ENCODE measurements at places on chromosomes 12 and 14.

DNA sequence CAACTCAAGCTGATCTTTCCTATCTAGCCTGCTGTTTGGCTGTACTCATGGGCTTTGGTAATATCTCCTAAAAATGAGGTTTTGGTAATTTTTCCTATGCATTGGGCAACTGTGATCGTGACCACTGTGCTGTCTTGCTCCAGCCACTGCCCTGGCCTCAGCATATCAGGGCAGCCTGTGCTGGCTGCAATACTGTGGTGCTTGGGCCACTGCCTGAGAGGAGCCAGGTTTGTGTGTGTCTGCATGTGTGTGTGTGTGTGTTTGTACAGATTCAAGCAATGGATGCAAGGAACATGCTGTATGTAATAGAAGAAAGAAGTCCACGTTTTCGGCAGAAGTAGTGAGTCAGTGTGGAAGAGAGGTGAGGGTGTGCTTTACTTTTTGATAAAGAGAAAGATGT, 13.0 kb downstream of the ERG28 start:
- DNase-seq: no peak

- no peak for DNase-seq
Measured at GRCh38 chr14:81023095-81023710, 67.8 kb downstream of the TSHR start.

GRCh38 chr12:15472036-15472435, 149.7 kb downstream of the PTPRO start:
- DNase-seq: no peak

GRCh38 chr14:80946187-80946586, 4.6 kb upstream of the CEP128 start:
- no peak for DNase-seq

DNA sequence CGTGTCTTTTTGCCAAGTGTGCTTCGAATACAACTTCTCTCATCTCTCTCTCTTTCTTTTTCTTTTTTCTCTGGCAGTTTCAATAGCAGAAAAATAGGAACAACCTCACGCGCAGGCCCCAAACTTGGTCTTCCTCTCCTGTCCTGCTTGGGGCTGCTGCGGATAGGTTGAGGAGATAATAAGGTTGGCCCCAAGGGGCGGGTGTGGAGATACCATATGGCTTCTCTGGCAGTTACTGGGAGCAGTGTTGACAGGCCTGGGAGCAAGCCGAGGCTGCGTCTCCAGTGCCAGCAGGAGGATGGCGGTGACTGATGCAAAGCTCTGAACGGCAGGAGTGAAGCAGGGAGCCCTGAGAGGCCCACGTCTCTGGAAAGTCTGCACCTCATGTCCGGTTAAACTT, 89.5 kb upstream of the MANSC4 start:
- DNase-seq: no peak

DNA sequence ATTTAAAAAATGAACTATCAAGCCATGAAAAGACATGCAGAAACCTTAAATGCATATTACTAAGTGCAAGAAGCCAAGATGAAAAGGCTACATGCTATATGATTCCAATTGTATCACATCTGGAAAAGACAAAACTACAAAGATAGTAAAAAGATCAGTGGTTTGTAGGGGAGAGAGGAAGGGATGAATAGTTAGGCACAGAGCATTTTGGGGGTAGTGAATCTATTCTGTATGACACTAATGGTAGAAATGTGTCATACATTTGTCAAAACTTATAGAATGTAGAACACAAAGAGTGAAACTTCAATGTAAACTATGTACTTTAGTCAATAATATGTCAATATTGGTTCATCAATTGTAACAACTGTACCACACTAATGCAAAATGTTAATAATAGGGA, 20.8 kb downstream of the TXNDC16 start:
- DNase-seq: no peak

DNA sequence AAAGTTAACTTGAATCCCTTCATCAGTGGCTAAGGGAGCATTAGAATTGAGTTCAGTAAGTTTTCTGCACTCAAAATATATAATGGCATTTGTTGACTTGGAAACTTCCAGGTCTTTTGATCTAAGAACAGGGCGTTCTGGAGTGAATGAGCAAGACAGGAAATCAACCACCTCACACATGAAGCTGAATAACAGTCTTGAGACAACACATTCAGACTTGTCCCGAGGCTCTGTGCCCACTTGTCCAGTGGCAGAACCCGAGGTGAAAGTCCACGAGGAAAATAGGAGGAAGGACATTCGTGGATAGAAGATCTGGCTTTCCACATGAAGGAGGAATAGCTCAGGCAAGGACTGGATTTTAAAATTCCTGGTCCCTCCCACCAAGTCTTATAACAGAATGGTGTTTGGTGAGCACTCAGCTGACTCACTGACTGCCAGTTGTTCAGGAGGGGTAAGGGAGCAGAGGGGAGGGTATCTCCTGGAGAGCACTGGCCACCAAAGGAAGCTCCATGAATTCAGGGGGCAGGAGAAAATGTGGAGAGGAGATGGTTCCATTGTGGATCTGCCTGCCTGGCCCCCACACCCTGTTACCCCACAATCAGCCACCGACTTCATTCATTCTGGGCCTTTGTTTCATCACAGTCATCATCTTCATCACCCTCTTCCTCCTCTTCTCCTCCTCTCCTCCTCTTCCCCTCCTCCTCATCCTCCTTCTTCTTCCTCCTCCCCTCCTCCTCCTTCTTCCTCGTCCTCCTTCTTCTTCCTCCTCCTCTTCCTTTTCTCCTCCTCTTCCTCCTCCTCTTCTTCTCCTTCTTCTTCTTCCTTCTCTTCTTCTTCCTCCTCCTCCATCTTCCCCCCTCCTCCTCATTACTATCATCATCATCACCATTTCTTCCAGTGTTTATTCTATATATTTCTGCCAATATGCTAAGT, 620.1 kb downstream of the MED13L start:
- DNase-seq: no peak

DNA sequence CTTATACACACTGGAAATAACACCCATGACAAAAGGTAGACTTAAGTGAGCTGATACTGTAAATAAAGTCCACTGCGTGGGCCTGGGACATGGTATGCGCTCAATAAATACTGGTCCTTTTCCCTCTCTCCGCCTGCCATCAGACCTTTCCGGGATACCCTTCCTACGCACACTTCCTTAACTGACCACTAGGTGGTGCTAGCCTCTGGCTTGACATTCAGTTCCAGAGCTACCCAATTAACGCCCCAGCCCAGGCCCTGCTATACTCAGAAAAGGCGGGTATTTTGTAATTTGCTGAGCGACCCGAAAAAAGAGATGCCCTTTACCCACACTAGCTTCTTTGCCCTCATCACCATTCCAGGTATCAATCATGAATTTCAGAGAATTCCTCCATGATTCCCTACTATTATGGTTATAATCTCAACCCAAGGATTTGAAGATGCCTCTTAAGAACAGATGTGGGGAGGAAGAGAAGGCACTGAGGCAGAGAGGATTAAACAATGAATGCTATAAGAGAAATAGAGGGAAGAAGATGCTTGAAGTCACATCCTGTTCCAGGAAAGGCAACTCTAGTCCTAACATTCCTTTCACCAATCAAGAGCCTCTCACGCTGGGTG, 3.9 kb upstream of the LRP1 start:
- DNase-seq: no peak

GRCh38 chr14:60179431-60179869, 14.3 kb upstream of the DHRS7 start:
- no peak for DNase-seq

- DNase-seq: no peak
Measured at GRCh38 chr12:51441583-51441982, 17.0 kb downstream of the SLC4A8 start.

- no peak for DNase-seq
Measured at GRCh38 chr14:55874785-55875184, 243.4 kb upstream of the PELI2 start.

GRCh38 chr14:54105898-54106297, 149.3 kb upstream of the BMP4 start:
- no peak for DNase-seq

DNA sequence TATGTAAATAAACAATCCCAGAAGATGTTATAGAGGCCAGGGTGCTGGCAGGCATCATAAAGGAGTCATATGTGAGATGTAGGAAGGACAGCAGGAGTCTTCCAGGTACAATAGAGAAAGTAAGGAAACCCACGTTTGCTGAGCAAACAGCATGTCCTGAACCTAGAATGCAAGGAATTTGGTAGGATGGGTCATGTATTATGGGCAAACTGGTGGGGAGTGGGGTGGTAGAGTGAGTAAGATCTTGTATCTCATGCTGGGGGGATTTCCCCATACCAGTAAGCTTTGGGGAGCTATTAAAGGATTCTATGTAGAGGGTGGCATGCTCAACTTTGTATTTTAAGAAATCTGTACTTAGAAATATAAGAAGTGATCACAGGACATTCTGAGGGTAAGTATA, 41.0 kb downstream of the CDKL1 start:
- DNase-seq: no peak

- no peak for DNase-seq
Measured at GRCh38 chr12:120352117-120352516, 16.8 kb downstream of the MSI1 start.

DNA sequence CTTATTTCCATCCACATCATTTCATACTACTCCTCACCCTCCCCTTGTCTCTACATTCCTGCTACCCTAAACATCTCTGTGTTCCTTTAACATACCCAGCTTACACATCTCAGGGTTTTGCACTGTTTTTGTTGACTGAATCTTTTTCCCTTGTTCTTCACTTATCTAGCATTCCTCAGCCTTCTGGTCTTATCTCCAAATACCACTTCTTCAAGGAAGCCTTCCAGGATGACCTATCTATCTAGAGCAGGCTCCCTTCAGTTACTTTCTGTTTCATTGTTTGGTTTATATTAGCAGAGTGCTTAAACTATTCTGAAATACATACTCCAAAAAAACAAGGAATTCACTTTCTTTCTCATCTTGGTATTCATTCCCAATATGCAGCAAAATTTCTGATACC, 353.1 kb downstream of the NAV3 start:
- no peak for DNase-seq

- DNase-seq: no peak
Measured at GRCh38 chr12:96308881-96309280, 91.4 kb downstream of the CDK17 start.

DNA sequence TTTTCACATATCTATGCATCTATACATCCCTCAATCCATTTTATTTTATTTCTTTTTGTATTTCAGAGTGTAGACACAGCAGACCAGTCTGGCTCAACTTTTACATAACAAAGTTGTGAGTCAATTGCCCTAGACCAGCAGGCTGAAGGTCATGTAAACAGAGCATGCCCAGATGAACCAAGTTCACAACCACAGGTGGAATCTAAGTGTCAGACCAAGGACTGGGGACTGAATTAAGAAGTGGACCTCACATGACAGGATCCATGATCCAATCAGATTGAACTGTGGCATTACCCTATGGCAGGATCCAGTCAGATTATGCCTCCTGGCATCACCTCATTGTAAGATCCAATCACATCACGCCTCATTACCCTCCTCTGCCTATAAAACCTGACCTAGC, 455.8 kb downstream of the SOX5 start:
- no peak for DNase-seq

GRCh38 chr12:124381456-124382296, 86.8 kb downstream of the RFLNA start:
- no peak for DNase-seq

GRCh38 chr14:104681689-104682074, 7.7 kb upstream of the INF2 start:
- no peak for DNase-seq

DNA sequence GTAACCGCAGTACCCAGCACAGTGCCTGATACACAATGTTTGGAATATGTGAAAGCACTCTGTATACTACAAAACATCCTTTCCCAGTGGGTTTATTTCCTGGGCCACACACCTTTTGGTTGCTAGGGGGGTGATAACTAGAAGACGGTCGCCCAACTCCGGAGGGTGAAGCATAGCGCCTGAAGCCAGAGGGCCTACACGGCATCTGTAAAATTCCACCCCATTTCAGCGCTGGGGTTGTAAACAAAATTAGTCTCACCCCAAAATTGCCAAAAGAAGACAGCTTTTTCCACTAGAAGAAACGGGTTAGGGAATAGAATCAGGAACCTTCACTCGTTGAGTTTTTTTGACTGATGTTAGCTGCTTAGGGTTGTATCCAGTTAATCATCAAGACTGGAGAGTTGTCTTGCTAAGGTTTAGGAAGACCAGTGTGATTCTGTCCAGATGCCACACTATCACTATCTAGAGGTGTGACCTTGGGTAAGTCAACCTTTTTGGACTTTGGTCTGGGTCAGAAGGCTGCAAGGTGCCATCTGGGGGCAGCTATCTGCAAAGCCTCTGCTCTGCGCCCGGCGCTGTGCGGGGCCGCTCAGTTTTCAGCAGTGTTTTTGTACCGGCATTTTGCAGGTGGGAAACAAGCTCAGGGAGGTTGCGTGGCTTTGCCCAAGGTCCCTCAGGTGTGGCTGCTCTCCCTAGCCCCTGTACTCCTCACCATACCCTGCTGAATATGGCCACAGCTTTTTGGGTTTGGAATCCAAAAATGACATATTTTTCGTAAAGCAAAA, 1.3 kb downstream of the ZNF839 start:
- no peak for DNase-seq

- no peak for DNase-seq
Measured at GRCh38 chr14:103916636-103917262, 11.5 kb upstream of the TDRD9 start.

GRCh38 chr12:69468237-69469026, 1.8 kb upstream of the FRS2 start:
- no peak for DNase-seq

DNA sequence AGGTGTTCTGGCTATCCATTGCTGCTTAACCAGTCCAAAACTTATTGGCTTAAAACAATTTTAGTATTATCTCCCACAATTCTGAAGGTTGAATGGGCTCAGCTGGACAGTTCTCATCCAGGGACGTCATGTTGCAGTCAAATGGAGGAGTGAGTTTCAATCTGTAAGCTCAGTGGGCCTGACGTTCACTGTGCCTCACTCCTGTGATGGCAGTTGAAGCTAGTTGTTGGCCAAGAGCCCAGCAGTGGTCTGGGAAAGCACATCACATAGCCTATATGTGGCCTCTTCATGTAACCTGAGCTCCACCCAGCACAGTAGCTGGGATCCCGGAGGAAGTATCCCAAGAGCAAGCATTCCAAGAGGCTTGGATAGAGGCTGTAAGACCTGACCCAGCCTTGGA, 40.6 kb upstream of the CDKN3 start:
- DNase-seq: no peak

GRCh38 chr12:93003531-93004239, 74.6 kb upstream of the EEA1 start:
- DNase-seq: no peak

DNA sequence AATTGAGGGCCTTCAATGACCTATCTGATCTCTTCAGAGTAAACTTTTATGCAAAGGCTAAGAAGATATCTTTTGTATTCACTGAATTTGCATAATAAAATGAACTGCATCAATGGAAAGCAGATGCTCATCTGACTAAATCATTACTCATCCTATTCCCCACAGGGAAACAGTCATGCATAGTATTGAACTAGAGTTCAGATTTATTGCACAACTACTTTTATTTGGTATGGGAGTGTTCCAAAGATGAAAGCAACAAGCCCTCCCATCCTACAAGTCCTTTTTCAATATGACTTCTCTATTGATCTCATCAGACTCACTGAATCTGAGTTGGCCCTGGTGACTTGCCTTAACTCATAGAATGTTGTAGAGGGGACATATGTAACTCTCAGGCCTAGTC, 159.8 kb downstream of the KITLG start:
- DNase-seq: peak; percentile 87

- no peak for DNase-seq
Measured at GRCh38 chr12:82973592-82973991, 286.9 kb downstream of the TMTC2 start.
